Sigmoid colon (tissue), 7 donors: ENCODE measurements at places on chromosomes 6 and 20. TPM values are rescaled to one million over a fixed set of nuclear protein-coding genes. Genes with fewer than 3 reads are reported as not detected.

Gene ZNF391
- total RNA-seq: 4.6 TPM

Gene SLC24A3
- total RNA-seq: 17.1 TPM

Gene C20orf141
- total RNA-seq: not detected

GRCh38 chr20:4064144-4064909 is 49.0 kb upstream of the RNF24 start:
- peak; percentile 96 for DNase-seq
- H3K4me3 ChIP-seq: no peak overlapping the region
- H3K27me3 ChIP-seq: no peaks in the 10 kb centered on the region

- H3K36me3 ChIP-seq: no peaks in the 10 kb centered on the region
- H3K27ac ChIP-seq: no peak overlapping the region
- H3K4me3 ChIP-seq: no peak overlapping the region
- no peaks in the 10 kb centered on the region for H3K27me3 ChIP-seq
- peaks cover 7% of the 10 kb centered on the region for H3K4me1 ChIP-seq
Measured at GRCh38 chr6:31178143-31179041, 7.9 kb upstream of the POU5F1 start.

DNA sequence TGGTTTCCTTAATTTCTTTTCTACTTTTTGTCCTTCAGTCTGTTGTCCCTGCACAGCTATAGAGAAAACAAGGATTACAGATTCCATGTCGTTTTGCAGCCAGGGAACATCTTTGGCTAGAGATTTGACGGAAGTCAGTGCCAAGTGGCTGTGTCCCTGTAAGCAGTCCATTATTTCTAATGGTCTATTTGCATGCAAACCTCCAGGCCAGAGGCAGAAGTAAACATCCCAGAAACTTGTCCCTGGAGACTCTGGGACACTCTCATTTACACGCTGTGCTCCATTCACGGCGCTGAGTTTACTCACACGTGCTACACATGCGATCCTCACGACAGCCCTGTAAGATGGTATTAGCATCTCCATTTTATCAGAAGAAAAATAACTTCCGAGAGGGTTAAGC is 355.5 kb downstream of the PRKN start:
- DNase-seq: no peak
- H3K27me3 ChIP-seq: no peaks in the 10 kb centered on the region
- no peak overlapping the region for H3K27ac ChIP-seq
- no peak overlapping the region for H3K4me3 ChIP-seq
- no peaks in the 10 kb centered on the region for H3K4me1 ChIP-seq

GRCh38 chr20:43870484-43870883 is 44.2 kb upstream of the TOX2 start:
- DNase-seq: no peak
- no peak overlapping the region for H3K27ac ChIP-seq
- H3K4me1 ChIP-seq: no peaks in the 10 kb centered on the region
- no peaks in the 10 kb centered on the region for H3K36me3 ChIP-seq
- no peaks in the 10 kb centered on the region for H3K27me3 ChIP-seq
- H3K4me3 ChIP-seq: no peak overlapping the region

DNA sequence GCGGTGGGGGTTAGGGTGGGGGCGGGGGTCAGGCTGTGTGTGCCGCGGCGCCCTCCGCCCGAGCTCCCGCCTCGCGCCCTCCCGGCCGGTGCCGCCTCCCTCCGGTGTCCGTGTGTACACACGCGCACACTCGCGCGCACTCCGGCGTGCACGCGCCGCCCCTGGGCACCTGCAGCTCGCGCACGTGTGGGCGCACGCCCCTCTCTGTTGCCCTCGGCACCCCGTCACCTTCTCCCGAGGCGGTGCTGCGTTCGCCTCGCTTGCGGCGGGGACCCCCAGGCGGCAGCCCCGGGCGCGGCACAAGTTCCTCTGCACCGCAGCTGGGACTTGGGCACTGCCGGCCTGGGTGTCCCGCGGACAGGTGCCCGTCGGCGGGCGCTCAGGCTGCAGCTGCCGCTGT is 525 bp downstream of the MACROD2 start:
- H3K4me3 ChIP-seq: peak overlapping the region; percentile 70
- H3K27me3 ChIP-seq: no peaks in the 10 kb centered on the region
- peak; percentile 71 for DNase-seq
- no peaks in the 10 kb centered on the region for H3K4me1 ChIP-seq

DNA sequence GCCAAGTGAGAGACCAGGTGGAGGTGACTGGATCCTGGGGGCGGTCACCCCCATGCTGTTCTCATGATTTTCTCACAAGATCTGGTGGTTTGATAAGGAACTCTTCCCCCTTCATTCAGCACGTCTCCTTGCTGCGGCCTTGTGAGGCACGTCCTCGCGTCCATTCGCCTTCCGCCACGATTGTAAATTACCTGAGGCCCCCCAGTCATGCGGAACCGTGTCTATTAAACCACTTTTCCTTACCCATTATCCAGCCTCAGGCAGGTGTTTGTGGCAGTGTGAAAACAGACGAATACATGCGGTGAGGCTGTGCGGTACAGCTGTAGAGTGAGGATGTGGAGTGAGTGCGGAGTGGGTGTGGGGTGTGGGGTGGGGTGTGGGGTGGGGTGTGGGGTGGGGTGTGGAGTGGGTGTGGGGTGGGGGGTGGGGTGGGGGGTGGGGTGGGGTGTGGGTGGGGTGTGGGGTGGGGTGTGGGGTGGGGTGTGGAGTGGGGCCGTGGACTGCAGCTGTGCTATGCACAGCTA is 12.1 kb upstream of the NTSR1 start:
- H3K4me3 ChIP-seq: no peak overlapping the region
- H3K36me3 ChIP-seq: no peaks in the 10 kb centered on the region
- DNase-seq: no peak
- no peaks in the 10 kb centered on the region for H3K27me3 ChIP-seq
- no peak overlapping the region for H3K27ac ChIP-seq

GRCh38 chr6:136987526-136987925 is 57.2 kb downstream of the IL20RA start:
- H3K27ac ChIP-seq: no peak overlapping the region
- DNase-seq: no peak
- H3K27me3 ChIP-seq: peaks cover 5% of the 10 kb centered on the region
- H3K4me3 ChIP-seq: no peak overlapping the region
- no peaks in the 10 kb centered on the region for H3K36me3 ChIP-seq
- no peaks in the 10 kb centered on the region for H3K4me1 ChIP-seq

GRCh38 chr6:2968600-2969135 is 2.7 kb downstream of the SERPINB6 start:
- no peaks in the 10 kb centered on the region for H3K27me3 ChIP-seq
- no peaks in the 10 kb centered on the region for H3K4me1 ChIP-seq
- no peak overlapping the region for H3K4me3 ChIP-seq
- peak overlapping the region; percentile 99 for H3K27ac ChIP-seq
- DNase-seq: no peak

- peak; percentile 42 for DNase-seq
- no peaks in the 10 kb centered on the region for H3K4me1 ChIP-seq
- H3K27ac ChIP-seq: peak overlapping the region; percentile 65
- no peaks in the 10 kb centered on the region for H3K36me3 ChIP-seq
Measured at GRCh38 chr6:151069641-151070040, 170.1 kb upstream of the AKAP12 start.

DNA sequence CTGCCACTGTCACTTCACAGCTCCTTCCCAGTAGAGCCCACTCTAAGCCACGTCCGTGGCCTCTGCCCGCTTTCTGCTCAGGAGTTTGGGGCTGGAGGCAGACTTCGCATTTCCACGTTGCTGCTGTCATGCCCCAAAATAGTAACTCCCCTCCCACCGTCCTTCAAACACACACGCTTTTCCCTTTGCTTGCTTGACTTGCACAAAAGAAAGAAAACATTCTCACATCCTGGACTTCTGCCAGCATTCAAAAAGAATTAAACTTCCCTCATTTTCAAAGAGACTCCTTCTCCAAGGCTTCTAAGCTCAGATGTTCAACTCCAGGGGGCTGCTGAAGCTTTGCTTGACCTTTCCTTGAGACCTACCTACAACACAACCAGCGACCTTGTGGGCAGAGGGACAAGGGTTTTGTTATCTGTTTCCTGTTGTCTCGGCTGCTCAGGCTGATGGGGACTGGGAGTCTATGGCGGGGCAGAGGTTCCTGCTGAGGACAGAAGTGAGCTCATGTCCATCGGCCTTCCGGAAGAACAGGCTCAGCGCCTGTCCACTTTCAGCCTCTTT is 263.8 kb upstream of the FOXQ1 start:
- H3K4me3 ChIP-seq: no peak overlapping the region
- H3K36me3 ChIP-seq: no peaks in the 10 kb centered on the region
- H3K4me1 ChIP-seq: no peaks in the 10 kb centered on the region
- DNase-seq: no peak
- peaks cover 8% of the 10 kb centered on the region for H3K27me3 ChIP-seq
- H3K27ac ChIP-seq: no peak overlapping the region
